SK-N-SH treated with all-trans-retinoic acid at 6 μM for 48 hours (cell line): ENCODE measurements at places on chromosomes 2 and 18.

GRCh38 chr2:219668316-219668715 lies 40.9 kb downstream of the SLC4A3 start:
- no peak for ATAC-seq

- peak; percentile 91 for ATAC-seq
These were observed 191.0 kb upstream of the LHCGR start for GRCh38 chr2:48946449-48947048.

GRCh38 chr2:38613849-38614213 lies 11.1 kb upstream of the HNRNPLL start:
- ATAC-seq, result no peak

- no peak for ATAC-seq
These were observed 203.3 kb upstream of the SMAD2 start for GRCh38 chr18:48133671-48134251.

GRCh38 chr2:232892843-232893242 lies 22.8 kb downstream of the SNORC start:
- no peak for ATAC-seq

DNA sequence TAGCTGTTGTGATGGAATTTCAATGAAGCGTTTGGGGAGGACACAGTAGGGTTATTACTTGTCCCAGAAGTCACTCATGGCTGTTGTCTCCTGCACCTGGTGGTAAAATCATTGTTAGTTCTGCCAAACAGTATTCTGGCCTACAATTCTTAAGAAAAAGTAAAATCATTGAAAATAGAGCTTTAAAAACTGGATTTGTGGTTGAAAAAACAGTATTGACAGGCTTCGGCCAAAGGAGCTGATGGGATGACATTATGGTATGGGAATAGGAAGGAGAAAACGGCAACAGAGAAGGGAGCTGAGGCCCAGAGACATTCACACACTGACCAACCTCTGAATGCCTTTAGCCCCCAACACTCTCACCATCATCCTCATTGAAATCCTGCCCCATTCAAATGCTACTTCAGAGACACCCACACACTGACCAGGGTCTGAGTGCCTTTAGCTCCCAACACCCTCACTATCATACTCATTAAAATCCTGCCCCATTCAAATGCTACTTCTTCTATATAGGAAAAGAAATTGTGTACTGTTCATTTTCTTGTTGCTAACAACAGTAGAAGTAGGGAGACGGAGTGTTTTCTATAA lies 114.1 kb upstream of the OSR1 start:
- ATAC-seq, result no peak

DNA sequence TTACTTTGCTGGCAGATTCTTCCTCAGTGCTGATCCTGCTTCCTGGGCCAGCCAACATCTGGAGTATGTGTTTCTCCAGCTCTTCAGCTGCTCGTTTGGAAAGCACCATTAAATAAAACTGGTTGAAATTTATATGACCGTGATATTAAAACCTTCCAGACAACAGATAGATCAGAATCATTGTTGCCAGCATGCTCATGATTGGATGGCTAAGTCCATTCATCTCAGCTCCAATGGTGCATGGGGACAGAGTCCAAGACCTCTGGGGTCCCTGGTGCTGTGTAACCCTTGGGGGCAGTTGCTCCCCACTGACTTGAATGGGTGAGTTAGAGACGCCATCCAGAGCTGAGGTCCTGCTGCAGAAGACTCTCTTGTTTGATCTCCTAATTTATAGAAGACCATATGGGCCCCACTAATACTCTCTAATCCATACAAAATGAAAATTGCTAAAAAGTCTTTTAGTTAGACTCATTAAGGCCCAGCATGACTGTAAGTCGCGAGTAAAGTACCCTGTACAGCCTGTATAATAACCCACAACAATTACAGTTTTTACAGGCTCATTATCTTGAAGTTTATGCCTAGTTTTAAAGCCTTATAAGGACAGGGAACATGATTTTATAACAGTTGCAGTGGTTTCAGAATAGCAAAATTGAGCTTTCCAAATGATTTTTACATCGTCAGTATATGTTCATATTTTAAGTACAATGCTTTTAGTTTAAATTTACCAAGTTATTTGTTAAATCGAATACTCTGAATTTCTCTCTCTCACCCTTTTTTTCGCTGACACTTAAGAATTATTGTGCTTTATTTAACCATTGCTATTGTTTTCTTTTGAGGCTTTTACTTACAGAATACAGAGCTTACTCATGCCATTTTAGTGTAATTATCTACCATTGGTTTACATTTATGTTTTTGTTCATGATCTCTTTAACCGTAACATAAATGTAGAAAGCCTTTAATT lies 60.0 kb downstream of the CABLES1 start:
- ATAC-seq, result no peak

DNA sequence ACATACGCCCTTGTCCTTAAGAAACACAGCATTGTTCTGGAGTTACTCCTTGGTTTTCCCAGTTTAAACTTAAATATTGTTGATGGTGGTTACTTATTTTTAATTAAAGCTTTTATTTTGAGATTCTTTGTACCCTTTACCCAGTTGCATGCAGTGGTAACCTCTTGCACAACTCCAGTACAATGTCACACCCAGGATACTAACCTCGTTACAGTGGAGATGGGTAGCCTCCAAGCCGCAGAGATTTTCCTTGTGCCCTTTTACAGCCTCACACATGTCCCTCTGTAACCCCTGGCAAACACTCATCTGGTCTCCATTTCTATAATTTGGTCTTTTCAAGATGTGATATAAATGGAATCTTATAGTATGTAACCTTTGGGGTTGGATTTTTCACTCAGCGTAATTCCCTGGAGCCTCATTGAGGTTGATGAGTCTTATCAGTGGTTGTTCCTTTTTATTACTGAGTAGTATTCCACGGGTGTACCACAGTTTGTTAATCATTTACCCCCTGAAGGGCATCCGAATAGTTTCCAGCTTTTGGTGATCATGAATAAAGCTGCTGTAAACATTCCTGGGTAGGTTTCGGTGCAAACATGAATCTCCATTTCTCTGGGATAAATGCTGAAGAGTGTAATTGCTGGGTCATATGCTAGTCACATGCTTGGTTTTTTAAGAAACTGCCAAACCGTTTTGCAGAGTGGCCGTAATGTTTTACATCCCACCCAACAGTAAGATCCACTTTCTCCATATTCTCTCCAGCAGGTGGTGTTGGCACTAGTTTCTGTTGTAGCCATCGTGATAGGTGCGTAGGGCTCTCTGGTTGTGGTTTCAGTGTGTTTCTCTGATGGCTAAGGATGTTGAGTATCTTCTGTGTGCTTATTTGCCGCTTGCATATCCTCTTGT lies 68.6 kb downstream of the DGKD start:
- no peak for ATAC-seq

- ATAC-seq, result peak; percentile 97
These were observed 86.4 kb upstream of the MAP4K3 start for GRCh38 chr2:39523308-39524044.

- ATAC-seq, result peak; percentile 51; the same call in 1 of the 3 replicates
These were observed 368.6 kb upstream of the SPRED2 start for GRCh38 chr2:65800998-65801397.

DNA sequence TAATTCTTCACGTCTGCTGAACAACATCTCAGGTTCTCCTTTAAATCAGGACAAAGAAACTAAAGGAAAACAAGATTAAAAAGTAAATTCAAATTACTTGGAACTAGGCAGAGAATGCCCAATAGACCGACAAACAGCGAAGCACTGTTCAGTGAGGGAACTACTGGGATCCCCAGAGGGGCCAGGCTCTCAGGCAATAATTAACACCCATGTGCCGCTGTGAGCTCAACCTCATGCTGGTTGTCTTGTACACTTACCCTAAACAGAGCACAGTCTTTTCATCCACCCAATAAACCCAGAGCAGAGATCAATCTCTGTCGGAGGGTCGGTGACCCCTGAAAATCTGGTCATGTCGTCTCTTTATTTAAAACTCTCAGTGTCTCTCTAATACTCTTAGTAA lies 229.9 kb upstream of the CRIM1 start:
- no peak for ATAC-seq

GRCh38 chr2:205925373-205926337 lies 160.3 kb downstream of the INO80D start:
- peak; percentile 99 for ATAC-seq

DNA sequence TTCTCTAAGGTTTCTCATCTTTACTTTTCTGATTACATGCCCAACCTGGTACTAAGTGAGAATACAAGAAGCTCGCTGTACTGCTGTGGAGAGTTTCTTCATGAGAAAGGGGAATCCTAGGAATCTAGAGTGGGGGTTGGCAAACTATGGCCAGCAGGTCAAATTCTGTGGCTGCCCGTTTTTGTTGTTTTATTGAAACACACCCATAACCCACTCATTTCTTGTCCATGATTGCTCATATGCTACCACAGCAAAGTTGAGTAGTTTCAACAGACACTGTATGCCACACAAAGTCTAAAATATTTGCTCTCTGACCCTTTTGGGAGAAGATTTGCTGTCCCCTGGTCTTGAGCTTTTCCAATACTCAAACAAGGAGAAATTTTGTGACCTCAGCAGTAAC lies 58.8 kb downstream of the C2orf74 start:
- no peak for ATAC-seq

DNA sequence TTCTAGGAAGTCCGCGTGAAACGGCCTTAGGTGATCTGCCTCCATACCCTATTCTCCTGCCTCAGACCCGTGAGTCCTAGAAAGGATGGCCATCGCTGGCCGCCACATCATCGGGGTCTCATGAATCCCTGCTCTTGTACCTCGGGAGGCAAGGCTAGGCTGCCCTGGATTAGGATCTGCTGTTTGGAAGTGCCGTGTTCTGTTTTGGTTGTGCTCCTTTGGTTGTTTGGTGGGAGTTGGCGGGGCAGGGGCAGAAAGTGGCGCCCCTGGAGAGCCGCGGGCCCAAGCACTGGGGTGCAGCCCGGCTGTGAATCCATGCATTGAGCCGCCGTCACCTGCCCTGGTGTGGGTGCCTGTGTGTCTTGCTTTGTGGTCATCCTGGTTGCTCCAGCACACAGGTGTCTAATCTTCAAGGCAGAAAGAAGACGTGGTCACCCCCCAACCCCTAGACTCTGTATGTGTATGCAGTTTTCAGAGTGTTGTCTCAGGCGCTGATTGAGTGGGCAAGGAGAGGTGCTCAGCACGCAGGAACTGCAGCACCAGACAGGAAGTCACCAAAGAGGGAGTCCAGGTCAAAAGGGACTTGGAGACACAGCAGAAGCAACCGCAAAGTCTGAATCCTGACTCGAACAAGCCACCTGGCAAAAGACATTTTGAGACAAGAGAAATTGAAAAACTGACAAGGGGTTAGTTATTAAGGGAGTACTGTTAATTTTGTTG lies 80.0 kb upstream of the LDLRAD4 start:
- no peak for ATAC-seq

DNA sequence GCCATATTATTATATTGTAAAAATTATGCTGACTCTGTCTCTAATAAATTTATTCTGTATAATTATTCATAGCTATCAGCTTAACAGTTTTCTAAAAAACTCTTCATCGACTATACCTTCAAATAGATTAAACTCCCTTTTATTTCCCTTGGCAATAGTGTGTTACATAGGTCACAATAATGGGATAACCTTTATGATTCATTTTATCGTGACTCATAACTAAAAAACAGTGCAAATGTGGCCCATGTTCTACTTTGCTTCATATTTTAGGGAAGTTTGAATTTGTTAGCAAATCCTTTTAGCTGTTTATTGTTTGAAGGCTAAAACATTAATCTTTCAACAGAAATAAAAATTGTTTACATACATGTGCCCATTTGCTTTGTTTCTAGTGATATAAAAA lies 783.2 kb upstream of the CDH2 start:
- ATAC-seq, result no peak

DNA sequence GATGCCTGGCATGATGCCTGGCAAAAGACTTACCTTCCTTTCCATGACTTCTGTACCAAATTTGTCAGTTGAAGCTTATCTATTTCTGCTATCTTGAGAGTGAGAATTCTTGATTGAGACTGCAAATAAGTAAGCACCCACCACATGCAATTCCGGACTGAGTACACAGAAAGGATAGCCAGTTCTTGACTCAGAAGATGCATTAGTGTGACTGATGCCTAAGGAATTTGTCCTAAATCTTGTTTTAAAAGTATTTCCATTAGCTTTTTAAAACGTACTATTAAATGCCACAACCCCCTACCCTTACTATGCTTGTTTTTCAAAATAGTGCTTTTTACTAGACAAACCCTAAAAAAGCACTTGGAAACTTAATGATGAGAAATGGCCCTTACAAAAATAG lies 545 bp downstream of the MPP4 start:
- ATAC-seq, result peak; percentile 77

- ATAC-seq, result no peak
These were observed 222.3 kb downstream of the MYT1L start for GRCh38 chr2:2108756-2109155.

GRCh38 chr2:177352441-177353186 lies 40.0 kb upstream of the AGPS start:
- ATAC-seq, result peak; percentile 63

- ATAC-seq, result no peak
These were observed 106.4 kb upstream of the DAPL1 start for GRCh38 chr2:158688721-158689120.

DNA sequence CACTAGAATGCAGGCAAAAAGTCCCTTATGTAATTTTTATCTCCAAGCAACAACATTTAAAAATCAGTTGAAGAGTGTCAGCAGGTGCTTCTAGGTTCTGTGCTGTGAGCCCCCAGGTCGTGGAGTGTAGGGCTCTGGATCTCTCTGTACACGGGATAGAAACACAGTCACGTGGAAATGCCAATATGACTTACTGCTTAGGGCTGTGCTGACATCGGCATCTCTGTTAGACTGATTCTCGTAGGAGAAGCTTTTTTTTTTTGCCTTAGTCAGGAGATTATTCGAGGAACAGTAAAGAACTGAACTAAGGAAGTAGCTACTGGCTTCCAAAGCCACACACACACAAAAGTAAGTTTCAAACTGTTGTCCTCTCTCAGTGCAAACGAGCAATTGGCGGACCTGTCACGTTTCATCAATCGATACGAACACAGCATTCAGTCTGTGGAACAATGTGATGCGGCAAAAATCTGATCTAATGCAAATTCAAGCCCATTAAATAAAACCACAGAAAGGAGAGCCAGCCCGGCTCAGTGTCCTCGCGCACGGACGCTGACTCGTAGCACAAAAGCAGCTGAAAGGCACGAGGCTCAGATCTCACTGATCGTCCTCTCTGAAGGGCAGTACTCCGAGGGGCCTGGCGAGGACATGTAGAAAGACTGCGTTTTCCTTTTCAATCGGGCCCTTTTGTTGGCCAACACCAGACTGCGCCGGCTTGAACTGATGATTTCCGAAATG lies 41.5 kb downstream of the PRELID3A start:
- no peak for ATAC-seq
